NCI-H1105 treated with DMSO at 0.1 percent for 48 hours (cell line): ENCODE measurements at places on chromosomes 16 and 17.
A peak's percentile ranks its signal among the peaks of the same experiment; 100 is the strongest.

DNA sequence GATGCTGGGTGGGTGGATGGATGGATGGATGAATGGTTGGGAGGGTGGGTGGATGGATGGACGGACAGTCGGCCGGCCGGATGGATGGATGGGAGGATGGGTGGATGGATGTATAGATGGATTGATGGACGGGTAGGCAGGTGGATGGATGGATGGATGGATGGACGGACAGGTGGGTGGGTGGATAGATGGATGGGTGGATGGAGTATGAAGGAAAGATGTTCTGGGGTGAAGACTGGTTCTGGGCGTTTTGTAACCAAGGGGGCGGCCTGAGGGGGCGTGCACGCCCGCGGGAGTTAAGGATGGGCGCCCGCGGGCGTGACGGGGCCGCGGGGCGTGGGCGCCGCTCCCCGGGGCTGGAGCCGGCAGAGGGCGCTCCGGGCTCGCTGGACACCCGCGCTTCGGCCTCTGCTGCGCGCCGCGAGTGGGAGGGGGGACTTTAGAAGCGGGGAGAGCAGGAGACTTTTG lies at the start of gene NECAB2:
Gene NECAB2 (plus strand): TSS at position 407 of the 468 bp plus-strand sequence. CDS start 405 bp downstream, outside the sequence.
- DNase-seq: peak; percentile 0

DNA sequence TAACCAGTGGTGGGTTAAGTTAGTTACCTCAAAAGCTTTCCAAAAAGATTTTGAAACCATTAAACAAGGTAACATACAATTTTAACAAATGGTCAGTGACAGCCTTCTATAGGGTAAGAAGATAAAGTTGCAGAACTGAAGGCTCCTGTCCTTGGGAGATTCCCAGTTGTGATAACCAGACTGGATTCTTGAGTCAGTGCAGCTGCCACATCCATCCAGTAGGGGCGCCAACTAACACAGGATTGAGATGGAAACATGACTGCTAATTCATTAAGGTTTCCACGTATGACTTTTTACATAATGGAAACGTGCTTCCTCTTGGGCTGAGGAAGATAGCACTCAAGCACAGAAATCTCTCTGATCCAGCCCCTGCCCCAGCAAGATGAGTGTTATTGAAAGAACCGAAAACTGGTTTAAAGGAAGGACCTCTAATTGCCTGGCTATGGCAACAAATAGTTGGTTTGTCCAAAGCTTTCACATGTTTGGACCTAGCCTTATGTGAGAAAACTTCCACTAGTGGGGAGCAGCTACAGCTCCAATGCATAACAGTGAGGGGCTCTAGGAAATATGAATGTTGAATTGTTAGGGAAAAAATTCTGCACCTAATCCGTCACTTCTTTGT lies 269.8 kb upstream of the MYOCD start:
- no peak for DNase-seq

DNA sequence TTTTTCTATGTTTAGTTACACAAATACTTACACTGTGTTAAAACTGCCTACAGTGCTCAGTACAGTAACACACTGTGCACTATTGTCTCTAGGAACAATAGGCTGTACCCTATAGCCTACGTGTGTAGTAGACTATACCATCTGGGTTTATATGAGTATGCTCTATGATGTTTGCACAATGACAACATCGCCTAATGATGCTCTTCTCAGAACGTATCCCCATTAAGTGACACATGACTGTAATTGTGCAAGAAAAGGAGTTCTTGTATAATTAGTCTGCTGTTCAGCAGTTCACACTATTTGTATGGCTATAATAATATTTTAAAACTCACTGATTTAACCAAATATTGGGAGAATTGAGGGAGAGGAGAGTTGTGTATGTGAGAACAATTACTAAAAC lies 173.7 kb downstream of the TRIM37 start:
- DNase-seq: no peak

DNA sequence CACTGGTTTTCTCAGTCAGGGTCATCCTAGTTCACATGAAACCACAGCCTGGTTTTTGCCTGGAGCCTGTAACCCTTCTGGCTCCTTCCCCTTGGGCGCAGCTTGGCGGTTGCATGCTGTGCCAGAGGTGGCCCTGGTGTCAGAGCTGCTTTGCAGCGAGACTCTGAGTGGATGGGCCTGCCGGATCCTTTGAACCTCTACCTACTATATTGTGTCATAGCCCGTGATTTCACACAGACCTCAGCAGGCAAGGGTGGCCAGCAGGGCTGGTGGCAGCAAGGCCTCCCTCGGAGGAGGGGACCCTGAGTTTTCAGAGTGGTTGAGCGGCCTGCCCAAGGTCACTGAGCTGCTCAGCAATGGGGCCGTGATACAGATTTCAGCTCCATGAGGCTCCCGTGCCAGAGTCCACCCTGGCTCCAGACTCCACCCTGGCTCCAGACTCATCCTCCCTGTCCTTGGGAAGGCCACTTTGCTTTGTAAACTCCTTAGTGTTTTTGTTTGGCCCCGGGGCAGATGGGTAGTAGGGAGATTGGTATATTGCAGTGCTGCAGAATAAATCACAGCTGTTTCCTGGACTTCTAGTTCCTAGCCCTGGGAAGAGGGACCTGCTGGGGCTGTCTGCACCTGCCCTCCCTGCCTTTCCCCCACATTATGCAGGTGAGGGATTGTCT lies 9.7 kb downstream of the MPRIP start:
- DNase-seq: no peak

DNA sequence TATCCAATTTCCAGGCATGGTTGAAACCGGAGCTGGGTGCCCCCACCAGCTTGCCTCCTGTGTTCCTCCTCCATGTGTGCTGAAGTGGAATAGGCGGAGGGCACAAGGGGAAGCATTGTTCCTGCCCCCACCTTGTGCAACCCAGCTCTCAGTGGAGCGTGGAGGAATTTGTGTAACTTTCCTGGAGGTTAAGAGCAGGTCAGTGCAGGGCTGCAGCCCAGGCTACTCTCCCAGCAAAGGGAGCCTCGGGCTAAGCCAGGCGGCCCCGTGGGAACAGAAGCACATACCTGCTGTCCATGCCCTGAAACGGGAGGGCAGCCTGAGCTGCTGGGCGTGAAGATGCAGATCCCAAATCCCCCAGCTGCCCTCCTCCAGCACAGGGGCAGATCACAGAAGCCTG lies 158.8 kb upstream of the LHX1 start:
- DNase-seq: no peak

GRCh38 chr17:60065867-60066266 lies 12.9 kb downstream of the HEATR6 start:
- DNase-seq: no peak

- no peak for DNase-seq
Observed at GRCh38 chr17:17112628-17113200, 70.5 kb downstream of the MPRIP start.

GRCh38 chr17:62720126-62720850 lies 87.8 kb downstream of the MARCHF10 start:
- no peak for DNase-seq

DNA sequence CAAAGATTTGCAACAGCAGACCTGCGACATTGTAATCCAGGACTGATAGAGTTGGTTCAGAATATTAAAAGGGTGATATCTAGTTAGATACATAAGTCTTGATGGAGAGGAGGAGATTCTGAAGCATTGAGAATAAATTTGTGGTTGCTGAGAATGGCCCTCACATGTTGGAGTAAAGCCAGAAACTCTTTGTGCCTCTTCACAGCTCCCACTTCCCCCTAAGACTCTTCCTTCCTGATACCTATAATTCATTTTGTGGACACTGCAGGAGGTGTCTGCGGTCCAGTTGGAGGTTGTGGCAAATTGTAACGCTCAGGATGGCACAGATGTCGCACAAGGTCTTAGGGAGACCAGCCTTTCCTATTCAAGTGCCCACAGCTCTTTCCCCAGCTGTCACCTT lies 17.5 kb downstream of the WWOX start:
- no peak for DNase-seq

DNA sequence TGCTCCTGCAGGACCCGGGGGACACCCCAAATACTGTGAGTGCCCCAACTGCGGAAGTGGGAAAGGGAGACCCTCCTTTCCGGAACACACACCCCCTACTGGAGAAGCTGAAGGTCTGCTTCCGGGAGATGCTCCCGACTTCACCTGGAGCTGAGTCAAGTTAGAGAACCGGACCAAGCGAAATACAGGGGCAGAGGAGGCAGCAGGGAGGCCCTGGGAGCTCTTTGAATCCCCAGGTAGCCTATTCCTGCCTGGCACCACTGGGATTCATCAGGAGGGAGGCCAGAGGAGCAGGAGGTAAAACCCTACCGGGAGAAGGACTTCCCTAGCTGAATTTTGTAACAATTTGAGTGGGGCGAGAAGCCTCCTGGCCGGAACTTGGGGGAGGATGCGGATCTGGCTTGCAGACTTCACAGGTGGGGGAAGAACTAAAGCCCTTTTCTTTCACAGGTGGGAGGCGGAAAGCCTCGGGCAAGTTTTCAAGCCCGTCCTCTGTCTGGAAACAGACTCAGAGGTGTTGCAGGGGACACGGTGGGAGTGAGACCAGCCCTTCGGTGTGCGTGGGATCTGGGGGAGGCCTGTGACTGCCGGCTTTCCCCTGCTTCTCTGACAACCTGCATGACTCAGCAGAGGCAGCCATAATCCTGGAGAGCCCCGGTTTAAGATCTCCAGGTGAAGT lies 22.4 kb upstream of the TEKT1 start:
- no peak for DNase-seq

GRCh38 chr17:44558334-44558709 lies 1.0 kb downstream of the FZD2 start:
- DNase-seq: no peak

- no peak for DNase-seq
Observed at GRCh38 chr17:3979290-3979611, 15.0 kb upstream of the ATP2A3 start.

- DNase-seq: peak; percentile 90
Observed at GRCh38 chr17:44556832-44557606, at the start of gene FZD2. FZD2 (plus strand) TSS chr17:44557484; CDS start chr17:44557689, 205 bp downstream.

GRCh38 chr17:75622076-75622475 lies 11.2 kb upstream of the SMIM5 start:
- DNase-seq: no peak

DNA sequence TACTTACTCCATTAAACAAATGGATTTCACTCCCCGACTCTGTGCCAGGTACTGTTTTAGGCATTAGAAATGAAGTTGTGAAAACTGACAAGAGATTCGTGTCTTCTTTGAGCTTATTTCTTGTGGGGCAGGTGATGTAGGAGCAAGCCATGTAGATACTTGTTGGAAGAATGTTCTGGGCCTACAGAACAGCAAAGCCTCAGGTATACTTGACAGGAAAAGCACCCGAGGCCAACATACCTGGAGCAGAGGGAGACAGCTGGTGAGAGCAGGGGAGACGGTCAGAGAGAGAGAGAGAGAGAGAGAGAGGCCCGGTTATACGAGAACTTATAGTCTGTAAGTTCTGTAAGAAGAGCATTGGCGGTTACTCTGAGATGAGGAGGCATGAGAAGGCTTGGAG lies 110.8 kb downstream of the FTO start:
- DNase-seq: no peak

- DNase-seq: no peak
Observed at GRCh38 chr16:1990101-1990350, 256 bp downstream of the SYNGR3 start.

GRCh38 chr16:86889974-86890373 lies 311.6 kb downstream of the FOXL1 start:
- DNase-seq: no peak

GRCh38 chr16:53561101-53561888 lies 58.3 kb upstream of the AKTIP start:
- DNase-seq: no peak

DNA sequence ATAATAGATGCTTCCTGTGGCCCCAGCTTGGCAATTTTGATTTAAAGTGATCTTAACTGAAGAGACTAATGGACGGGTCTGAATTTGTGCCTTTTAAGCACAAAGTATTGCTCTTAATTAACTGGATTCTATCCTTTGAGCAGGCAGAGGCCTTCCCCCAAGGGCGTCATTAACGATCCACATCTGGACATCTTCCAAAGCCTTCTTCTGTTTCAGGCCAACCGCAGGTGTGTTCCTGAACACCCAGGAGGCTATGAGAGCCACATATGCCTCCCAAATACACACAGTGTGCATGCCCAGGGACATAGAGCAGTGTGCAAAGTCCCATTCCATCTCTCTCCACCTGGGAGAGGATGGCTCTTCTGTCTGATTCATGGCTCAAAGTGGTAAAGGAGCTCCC lies 42.3 kb downstream of the MAPT start:
- DNase-seq: peak; percentile 79

GRCh38 chr17:5600041-5600440 lies 15.7 kb upstream of the NLRP1 start:
- no peak for DNase-seq

GRCh38 chr17:34389126-34389750 lies 26.2 kb upstream of the CCL1 start:
- no peak for DNase-seq

DNA sequence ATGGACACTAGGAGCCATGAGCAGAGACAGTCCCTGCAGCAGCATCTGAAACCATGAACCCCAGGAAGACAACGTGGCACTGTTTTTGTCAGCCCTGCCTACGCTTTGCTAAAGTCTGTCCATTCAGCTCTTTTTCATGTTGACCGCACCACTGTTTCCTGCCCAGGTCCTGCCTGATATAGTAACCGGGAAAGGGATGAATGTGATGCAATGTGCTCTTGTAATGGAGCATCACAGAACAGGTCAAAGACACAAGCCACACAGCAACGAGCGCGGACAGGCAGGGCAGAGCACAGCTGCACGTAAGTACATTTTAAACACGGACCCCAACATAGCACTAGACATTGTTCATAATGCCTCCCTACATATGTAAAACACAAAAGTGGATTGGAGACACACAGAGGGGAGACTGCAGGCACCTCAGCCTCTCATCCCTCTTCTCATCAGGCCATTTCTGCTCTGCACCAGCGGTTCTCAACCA lies 16.9 kb upstream of the TNFRSF13B start:
- no peak for DNase-seq

DNA sequence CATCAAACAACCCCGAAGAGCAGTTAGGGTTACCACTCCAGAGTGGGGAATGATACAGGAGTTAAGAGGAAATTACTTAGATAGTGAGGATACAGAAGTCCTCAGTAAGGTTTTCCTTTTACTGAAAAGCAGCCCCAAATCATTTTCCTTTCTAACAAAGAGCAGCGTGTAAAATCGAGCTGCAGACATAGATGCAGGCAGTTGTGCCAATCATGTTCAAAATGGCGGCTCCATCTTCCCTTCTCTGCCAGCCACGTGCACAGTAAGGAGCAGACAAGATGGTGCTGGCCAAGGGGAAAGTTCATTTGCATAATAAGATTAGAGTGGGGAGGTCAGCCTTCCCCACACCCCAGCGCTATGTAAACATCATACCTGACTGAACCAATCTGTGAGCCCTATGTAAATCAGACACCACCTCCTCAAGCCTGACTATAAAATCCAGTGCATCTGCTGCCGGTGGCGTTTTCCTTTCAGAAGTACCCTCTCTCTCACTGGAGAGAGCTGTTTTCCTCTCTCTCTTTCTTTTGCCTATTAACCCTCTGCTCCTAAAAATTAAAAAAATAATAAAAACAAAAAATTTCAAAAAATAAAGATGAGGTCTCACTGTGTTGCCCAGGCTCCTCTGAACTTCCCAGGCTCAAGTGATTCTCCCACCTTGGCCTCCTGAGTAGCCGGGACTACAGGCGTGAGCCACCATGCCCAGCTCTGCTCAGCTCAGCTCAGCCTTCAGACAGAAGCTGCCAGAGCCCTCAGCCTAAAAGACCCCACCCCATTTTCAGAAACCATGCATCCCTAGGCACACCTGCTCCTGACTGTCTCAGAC lies 2.6 kb upstream of the SRL start:
- peak; percentile 32 for DNase-seq

GRCh38 chr16:64470916-64471315 lies 650.9 kb downstream of the CDH11 start:
- DNase-seq: no peak
